Iris pigment epithelial cell (primary cell): ENCODE measurements at places on chromosomes 4 and X.

DNA sequence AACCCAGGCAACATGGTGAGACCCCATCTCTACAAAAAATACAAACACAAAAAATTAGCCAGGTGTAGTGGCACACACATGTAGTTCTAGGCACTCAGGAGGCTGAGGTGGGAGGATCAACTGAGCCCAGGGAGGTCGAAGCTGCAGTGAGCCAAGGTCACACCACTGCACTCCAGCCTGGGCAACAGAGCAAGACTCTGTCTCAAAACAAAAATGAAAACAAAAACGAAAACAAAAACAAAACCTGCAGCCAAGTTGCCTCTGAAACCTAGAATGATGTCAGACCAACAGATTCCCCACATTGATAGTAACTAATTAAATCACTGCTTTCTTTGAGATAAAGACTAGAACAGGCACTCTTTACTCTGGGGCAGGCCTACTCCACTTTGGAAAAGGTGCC, 104.5 kb downstream of the AMELX start:
- no peak for DNase-seq

- no peak for DNase-seq
Measured at GRCh38 chrX:120514236-120514635, 45.1 kb upstream of the LAMP2 start.

GRCh38 chr4:16663732-16664131, 234.7 kb downstream of the LDB2 start:
- DNase-seq = peak; percentile 45

DNA sequence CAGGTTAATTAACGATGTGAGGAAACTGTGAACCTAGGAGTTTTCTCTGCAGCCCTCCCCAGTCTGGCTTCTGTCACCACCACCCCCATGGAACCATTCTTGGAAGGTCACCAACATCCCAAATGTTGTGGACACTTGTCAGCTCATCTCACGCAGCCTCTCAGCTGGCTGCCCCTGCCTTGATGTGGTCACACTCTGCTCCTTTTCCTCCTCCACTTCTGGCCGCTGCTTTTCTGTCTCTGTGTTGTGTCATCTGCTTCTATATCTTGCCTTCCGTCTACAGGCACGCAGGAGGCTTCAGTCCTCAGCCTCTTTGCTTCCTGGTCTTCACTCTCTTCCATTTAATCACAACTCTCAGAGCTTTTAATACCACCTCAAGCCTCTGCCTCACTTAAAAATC, 371.5 kb upstream of the SLIT2 start:
- DNase-seq = no peak

GRCh38 chr4:27861381-27861787, 1000.7 kb downstream of the STIM2 start:
- peak; percentile 63 for DNase-seq

DNA sequence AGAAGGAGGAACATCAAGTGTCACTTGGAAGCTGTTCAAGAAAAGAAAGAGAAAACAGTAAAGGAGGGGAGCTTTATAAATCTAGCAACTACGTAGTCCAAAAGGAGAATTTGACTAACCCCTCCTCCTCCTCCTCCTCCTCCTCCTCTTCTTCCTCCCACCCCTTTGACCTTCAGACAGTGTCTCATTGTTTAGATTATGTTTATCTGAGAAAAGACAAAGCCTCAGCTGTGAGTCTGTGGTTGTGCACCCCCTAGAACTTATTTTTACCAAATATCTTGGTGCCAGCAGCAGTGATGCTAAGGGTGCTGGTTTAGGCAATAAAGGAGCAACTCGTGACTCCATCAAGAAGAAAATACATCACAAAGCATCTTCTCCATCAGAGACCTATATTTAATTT, 68.9 kb upstream of the BMP2K start:
- DNase-seq = no peak

DNA sequence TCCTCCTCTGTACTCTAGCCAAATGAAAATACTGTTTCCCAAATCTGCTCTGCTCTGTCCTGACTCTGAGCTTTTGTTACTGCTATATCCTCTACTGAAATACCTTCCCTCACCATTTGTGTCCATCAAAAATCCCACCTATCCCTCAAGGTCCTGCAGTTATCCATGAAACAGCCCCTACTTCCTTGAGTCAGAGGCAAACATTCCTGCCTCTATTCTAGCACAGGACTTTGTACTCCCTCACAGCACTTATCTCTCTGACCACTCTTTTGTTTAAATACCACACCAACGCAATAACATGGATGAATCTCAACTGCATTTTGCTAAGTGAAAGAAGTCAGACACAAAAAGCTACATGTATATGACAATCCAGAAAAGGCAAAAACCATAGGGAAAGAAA, 10.5 kb upstream of the RNF128 start:
- DNase-seq = no peak

DNA sequence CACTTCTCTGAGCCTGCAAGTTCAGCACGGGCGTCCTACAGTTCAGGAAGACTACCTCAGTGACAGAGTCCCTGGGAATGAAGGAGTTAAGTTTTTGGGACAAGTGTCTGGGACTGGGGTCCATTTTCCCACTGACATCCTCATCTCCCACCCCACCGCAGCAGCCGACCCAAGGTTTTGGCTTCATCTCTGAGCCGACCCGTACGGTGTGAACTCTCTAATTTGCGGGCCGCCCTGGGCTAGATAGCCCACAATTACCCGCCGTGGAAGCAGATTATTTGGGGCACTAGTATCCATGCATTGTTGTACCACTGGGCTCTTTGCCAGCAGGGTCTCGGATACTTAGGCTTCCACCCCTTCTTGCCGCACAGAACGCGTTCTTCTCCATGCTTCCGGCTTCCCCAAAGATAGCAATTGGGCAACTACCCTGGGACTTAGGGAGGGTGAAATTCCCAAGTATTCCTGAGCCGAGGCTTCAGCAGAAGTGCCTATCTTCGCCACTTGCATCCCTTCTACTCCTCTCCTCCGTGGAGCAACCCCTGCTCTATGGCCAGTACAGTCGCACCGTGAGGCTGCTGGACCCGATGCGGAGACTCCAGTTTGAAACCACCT, 2.4 kb downstream of the IL1RAPL2 start:
- no peak for DNase-seq

DNA sequence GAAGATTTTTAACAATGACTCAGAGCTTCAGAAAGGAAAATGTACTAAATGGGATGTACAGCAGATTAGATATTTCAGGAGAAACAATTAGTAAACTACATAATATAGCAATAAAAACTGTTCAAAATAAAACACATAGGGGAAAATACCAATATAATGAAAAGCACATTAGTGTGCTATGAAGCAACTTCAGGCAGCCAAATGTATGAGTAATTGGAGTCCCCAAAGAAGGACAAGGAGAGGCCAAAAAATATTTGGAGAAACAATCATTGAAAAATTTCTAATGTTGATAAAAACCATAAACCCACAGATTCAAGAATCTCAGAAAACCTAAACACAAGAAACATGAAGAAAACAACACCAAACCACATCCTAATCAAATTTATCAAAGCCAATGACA, 129.3 kb upstream of the CHRDL1 start:
- no peak for DNase-seq

- DNase-seq = no peak
Measured at GRCh38 chrX:13189380-13189779, 130.5 kb downstream of the ATXN3L start.

- DNase-seq = peak; percentile 14
Measured at GRCh38 chrX:37958525-37959211, 47.7 kb upstream of the SYTL5 start.

GRCh38 chrX:53714580-53715345, 28.2 kb upstream of the HUWE1 start:
- DNase-seq = peak; percentile 28

DNA sequence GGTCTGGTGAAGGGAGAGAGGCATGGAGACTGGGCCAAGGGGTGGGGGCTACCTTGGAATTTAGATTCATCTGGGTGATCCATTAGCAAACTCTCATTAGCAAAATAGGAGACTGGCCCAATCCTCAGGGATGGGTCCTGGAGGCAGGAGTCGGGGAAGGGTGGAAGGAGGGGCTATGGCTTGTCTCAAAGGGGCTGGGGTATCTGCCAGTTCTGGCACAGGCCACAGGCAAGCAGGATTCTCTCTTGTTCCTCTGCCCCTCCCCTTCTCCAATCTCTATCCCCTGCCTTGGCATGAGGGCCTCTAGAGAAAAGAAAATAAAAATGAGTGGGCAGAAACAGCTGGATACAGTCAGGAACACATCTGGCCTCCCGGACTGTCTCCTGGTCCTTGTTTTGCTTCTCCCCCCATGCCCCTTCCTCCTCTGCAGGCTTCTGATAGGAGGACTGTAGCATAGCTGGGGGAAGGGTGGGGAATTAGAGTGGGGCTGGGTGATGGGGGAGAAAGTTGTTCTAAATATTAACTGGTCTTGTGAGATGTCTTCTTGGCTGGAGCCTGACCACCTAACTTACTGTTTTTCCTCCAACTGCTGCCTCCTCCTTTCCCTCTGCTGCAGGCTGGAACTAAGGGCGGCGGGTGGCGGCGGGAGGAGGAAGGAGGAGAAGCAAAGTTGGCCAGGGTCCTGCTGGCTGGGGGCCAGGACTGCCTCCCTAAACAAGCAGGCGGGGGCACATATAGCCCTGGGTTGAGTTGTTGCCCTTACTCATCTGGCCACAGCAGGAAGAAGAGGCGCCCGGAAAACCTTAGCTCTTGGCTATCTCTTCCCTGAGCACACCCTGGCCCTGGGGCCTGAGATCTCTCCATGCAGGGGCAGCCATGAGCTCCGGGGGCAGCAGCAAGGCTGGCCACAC, 53.3 kb upstream of the LAS1L start:
- peak; percentile 34 for DNase-seq

GRCh38 chr4:162565730-162566129, 401.9 kb upstream of the FSTL5 start:
- no peak for DNase-seq

GRCh38 chr4:41753942-41754341, 5.4 kb upstream of the PHOX2B start:
- no peak for DNase-seq

- DNase-seq = peak; percentile 43
Measured at GRCh38 chr4:87179751-87180150, 40.7 kb downstream of the KLHL8 start.

- no peak for DNase-seq
Measured at GRCh38 chrX:148628621-148629020, 128.2 kb downstream of the AFF2 start.

DNA sequence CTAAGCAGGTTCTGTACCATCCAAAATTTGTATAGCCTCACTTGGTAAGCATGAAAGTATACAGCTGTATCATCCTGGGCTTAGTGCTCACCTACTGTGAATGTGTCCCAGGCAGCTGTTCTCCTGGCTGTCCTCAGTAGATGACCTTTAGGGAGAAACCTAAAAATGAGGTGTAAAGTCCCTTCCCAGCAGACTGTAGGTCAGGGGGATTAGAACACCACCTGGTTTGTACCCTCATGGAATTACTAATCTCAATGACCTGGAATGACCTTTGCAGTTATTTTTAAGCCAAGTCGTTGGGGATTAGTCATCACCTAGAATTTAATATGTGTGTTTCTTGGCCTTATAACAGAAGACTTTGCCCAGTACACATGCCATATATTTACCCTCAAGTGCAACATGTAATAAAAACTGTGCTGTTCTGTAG, 39.1 kb upstream of the MBTPS2 start:
- peak; percentile 22 for DNase-seq

DNA sequence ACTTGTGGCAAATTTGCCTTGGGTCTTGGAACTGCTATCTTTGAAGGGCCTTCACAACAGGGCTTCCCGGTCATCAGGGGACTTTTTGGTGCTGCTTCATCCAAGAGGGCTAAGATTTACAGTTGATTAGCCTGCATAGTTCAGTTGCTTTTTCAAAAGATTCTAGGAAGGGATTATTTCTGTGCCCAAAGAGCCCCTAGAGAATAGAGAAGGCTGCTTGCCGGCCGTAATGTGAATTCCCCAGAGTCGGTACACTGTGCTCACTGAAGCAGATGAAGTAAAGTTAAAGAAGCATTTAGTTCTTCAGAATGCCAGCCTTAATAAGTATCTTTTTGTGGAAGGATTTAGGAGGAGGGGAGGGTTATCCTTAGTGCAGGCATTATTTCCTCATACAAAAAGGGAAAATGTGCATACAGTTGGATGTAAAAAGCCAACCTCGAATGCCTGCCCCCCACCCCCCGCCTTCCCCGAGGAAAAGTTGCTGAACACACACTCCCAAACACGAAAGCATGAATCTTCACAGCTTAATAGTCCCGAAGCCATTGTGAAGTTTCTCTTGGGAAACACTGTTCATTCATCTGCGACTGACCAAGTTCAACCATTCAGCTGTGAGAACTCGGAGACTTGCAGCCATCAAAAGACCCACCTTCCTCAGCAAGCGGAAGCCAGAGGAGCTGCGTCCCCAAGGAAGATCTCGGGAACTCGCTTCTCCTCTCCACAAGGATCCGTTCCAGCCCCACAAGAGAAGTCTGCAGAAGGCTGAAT, 47.6 kb downstream of the ANOS1 start:
- DNase-seq = no peak

DNA sequence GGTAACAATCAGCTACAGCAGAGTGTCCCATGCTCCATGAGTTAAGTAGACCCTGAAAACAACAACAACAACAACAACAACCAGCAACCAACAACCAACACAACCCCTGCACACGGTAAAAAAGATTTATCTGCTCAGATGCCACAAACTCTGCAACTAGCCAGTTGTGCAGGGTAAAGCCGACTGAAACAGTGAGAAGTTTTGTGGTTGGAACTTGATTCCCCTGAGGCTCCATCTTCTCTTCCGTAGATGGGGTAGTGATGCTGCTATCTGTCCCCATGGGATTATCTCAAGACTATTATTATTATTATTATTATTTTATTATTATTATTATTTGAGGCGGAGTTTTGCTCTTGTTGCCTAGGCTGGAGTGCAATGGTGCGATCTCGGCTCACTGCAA, 50.6 kb upstream of the RAPGEF2 start:
- no peak for DNase-seq

DNA sequence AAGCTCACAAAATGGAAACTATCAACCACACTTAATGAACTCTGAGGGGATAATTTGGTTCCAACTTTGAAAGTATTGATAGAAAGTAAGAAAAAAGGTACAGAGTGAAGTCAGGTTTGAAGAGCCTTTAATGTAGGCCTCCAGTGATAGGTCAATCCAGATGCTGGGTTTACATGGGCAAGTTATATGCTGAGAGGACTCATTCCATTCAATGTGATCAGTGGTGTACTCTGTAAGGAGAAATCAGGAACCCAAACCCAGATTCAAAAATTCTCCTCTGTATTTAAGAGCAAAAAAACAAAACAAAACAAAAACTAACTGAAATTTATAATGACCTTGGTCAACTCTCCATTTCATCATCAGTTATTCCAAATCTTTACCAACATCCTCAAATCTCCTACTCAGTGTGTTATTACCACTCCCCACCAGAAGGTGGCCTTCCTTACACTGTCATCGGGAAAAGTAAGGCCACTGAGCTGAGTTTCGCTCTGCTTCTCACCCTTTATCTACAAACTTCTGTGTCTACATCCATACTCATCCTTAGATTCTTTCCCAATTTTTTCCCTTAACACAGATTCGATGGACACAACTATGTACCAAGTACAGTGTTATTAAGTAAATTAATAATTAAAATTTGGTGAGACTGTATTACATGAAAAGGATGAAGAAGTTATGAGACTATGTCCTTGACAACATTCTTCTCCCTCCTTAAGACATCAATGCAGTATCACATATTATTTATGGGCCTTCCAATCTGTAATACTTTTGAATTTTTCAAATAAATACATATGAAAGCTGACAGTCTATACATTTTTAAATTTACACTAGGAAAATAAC, 88.3 kb downstream of the ZAR1 start:
- DNase-seq = peak; percentile 80
